CD4-positive, alpha-beta T cell treated with Interferon alpha-2 for 1 hour (primary cell): ENCODE measurements at places on chromosomes 4 and X.
A peak's percentile ranks its signal among the peaks of the same experiment; 100 is the strongest.

- no peak for DNase-seq
Observed at GRCh38 chr4:35933901-35934300, 310.4 kb downstream of the ARAP2 start.

GRCh38 chr4:186266729-186267456 lies 904 bp downstream of the F11 start:
- no peak for DNase-seq

- no peak for DNase-seq
Observed at GRCh38 chrX:100316987-100317386, 93.1 kb downstream of the PCDH19 start.

DNA sequence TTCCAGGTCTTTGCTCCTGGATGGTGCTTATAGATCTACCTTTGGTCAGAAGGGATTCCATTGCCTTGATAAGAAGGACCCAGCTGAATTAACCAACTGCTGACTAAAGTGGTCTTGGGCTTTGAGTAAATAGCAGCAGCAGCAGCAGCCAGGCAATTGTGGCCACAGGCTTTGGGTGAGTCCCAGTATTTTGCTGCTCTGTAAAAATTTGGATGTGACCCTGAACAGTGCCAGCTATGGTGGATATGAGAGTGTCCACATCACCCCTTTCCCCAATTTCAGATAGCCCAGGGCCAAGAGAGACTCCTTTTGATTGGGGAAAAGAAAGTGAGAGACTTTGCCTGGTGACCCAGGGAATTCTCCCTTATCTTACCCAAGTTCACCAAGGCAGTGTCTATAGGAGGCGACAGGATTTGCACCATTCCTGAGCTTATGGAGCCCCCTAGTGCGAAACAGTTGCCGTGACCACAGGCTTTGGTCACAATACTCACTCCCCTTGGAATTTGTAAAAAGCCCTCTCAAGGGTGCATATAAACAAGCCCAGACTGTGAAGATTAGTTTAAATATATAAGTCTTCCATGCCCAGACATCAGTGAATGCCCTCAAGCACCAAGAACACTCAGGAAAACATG lies 518.0 kb downstream of the TMA16 start:
- no peak for DNase-seq

DNA sequence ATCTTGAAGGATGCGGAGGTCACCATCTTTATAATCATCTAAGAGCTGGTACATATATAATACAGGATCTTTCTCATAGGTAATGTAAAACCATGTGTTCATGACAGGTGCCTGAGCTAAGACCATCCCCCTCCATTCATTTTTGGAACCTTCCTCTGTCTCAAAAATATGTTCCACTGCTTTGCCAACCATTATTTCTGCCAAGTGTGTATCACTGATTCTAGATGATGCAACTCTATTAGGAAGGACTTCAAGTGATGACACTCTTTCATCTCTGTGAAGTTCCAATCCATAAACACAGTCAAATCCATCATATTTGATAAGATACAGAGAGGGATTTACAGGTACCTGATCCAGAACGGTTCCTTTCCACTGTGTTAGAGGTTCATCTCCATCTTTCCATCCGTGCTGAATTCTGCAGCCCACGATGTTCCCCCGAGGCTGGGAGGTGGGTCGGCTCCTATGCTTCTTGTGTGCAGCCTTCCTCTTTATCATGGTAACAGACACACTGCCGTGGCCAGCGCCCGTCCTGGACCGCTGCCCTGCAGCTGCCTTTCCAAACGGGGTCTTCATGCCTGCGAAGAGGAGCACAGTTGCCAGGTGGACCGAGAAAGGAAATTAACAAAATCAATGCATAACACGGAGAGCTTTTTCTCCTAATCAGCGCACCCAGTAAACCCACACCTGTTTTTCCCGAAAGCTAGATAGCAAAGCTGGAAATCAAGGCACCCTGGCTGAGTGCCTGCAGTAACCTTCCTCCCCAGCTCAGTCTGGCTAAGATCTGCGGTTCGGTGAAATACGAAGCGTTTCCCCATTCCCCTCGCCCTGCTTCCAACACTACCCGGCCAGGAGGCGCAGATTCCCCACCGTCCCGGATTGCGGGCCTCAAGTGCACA lies 718 bp downstream of the SPIN3 start:
- DNase-seq = no peak

- no peak for DNase-seq
Observed at GRCh38 chrX:11478911-11479310, 185.7 kb downstream of the AMELX start.

- DNase-seq = no peak
Observed at GRCh38 chrX:11751261-11751660, 6.8 kb upstream of the MSL3 start.

- DNase-seq = no peak
Observed at GRCh38 chr4:113398441-113399143, 349.1 kb downstream of the ANK2 start.

DNA sequence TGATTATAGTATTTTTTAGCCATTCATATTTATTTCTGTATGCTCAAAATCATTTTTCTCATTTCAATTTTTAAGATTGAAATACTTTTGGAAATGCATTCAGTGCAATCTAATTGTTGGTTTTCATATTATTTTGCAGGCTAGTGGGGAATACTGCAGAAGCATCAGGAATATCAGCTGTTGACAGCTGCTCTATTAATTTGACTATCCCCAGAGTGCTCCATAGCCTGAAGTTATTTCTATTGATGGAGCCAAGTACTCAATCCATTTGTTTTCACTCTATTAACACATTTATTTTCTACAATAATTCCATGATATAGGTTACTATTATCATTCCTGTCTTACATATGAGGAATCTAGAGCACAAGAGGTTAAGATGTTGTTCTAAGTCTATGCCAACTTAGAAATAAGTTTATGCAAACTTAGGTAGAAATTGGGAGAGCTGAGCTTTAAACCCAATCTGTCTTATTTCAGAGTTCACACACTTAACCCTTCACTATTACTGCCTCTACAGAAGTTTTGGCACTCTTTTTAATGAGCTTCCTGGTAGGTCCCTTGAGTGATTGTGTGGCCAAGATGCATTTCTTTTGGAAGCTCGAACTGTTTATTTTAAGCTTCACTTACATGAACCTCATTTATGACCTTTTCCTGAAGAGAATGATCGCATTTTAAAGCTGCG lies 65.6 kb upstream of the PCDH18 start:
- DNase-seq = no peak

DNA sequence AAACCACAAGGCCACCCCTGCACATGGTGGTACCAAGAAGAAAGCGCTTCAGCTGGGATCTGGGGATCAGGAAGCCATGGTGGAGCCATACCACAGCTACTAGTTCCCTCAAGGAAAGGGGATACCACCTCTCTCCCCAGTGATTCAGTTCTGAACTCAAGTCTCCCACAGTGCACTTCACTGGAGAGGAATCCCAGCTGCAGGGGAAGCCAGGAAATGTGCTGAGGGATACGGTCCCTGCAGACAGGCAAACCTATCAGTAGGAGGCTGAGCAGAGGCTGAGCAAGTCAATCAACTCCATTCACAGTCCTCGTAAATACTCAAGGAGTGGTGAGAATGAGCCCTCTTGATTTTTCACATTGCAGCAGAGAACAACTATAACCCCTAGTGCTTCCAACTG lies 11.0 kb downstream of the TMEM192 start:
- DNase-seq = no peak

- DNase-seq = no peak
Observed at GRCh38 chrX:46575991-46576392, 2.4 kb downstream of the CHST7 start.

- DNase-seq = no peak
Observed at GRCh38 chrX:100980608-100981497, 11.3 kb downstream of the ARL13A start.

DNA sequence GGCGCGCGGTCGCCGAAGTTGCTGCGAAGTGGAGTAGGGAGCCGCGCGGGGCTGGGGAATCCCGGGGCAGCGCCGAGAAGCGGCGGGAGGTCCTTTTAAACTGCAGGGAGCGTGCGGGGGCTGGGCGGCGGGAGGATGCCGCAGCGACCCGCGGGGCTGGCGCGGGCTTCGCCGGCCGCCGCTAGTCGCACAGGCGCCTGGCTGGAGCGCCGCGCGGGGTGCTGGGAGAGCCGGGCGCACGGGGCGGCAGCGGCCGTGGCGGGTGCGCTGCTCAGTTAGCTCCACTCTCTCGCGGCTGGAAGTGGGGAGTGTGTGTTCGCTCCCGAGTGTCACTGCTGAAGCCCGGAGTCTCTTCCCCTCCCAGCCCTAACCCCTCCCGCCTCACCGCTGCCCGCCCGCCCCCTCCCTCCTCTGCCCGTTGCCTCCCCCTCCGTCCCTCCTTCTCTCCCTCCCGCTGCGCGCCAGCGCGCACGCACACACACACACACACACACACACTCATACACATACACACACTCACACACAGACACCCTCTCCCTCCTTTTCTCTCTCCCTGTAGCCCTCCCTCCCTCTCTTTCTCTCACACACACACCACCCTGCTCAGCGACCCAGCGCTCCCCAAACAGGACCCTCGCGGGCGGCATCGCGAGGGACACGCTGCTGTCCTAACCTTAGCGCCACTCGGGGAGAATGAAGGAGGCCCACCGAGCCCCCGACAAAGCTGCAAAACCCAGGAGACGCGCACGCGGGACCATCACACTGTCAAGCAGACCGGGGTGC lies at the start of gene NDNF:
Gene NDNF, minus strand, starts transcription at position 312 of the 780 bp plus-strand sequence. CDS start 26,698 bp downstream, outside the sequence.
- peak; percentile 44 for DNase-seq

- DNase-seq = no peak
Observed at GRCh38 chrX:79035421-79035820, 90.2 kb downstream of the P2RY10 start.

- no peak for DNase-seq
Observed at GRCh38 chr4:85787133-85787532, 312.2 kb downstream of the ARHGAP24 start.

GRCh38 chr4:87118421-87118820 lies 102.0 kb downstream of the KLHL8 start:
- DNase-seq = no peak

DNA sequence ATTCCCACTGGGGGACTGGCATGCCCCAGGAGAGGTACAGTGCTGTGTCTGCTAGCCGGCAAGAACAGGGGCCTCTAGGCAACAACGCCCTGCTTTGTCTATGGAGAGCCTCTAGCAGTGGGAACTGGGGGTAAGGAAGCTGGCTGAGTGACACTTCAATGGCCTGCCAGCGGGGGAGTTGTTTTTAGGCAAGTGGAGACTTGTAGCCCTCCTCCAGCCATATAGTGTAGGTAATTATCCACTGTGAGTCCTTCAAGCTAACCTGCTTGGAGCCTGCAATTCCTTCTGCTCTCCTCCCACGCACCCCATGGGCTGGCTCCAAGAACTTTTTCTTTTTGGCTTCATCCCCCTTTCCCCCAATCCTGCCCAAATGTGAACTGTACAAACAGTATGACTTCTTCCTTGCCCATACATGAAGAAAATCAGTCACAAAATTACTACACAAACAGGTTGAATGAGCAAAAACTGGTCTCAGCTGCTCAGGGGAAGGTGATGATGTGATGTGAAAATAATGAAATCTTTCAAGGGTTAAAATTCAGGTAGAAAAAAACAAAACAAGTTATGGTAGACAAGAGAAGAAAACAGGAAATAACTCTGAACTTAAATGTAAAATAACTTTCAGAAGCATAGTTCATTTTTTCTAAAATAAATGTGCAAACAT lies 33.1 kb downstream of the LEF1 start:
- DNase-seq = no peak

DNA sequence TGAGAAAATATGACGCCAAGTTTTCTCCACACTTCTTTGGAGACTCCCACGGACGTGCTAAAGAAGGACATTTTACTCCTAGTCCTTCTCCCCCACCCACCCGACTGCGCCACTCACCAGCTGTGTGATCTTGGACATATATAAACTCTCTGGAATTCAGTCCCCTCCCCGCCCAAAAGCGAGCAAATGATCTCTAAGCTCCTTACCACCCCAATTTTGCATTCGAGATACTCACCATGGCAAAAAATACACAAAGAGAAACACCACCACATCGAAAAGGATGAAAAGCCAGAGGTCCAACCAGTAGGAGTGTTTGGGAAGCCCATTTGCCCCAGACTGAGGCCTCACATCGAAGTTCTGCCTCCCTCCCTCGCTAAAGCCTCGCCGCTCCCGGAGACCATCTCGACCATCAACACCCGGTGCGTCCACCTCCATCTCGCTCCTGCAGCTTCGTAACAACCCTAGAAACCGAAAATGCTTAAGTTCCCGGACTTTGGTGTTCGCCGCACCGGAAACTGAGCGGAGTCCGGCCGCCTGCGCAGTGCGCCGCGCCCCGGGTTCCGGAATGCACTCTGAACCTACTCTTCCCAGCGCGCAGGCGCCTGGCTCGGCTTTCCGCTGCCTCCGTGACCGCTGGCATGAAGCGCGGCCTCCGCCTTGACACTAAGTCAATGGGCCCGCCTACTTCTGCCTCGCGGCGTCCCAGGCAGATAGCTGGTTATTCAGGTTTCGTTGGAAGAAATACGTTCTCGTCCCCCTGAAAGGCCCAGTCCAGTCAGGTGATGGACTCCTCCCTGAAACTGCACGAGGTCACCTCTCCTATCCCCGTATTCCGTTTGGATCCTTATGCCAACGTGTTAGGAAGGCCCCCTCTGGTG lies 21.6 kb downstream of the FABP2 start:
- DNase-seq = peak; percentile 94

GRCh38 chr4:8639021-8639420 lies 46.5 kb downstream of the CPZ start:
- DNase-seq = no peak

DNA sequence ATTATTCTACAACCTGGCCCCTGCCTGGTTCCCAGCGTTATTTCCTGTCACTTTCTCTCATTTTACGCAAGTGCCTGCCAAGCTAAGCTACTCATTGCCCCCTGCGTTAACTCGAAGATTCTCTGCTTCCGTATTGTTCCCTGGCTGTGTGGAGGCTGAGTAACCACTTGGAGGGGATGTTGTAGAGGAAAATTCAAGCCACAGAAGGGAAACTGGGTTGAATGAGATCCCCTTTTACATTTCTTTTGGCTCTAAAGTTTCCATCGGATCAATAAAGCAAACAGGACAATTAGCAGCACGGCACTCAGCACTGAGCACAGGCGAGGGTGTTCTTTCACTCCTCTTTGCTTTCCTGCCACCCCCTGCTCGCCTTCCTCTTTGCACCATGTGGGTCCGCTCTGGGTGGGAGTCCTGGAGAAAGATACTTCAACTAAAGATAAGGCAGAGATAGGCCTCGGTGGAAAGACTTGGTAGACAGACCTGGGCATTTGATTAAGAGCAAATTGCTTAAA lies 4.2 kb upstream of the TMSB4X start:
- peak; percentile 82 for DNase-seq

DNA sequence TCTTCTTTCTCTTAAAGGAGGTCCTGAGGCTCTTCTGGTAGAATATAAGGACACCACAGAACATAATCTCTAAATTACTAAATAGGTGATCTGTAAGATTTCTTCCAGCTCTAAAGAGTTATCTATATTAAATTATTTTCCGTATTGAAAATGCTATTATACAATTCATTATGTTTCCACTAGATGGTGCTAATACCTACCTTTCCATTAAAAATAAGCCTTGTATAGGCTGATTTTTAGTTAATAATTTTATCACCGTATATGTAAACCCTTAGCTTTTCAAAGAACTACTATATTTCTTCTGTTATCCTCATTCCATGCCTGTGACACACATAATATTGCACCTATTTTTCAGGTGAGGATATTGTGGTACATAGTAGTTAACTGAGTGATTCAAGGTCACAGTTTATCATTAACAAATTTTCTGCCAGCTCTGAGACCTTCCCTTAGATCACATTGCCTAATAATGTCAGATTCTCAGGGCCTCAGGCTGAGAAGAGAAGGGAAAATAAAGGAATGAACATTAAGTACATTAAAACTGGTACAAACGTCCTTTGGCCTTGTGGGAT lies 138.8 kb downstream of the TEX11 start:
- peak; percentile 5 for DNase-seq
